ENCODE measurements at places on chromosomes 11 and 22.

GRCh38 chr11:73200256-73200655, 17.8 kb upstream of the P2RY2 start:
- no peak for DNase-seq

- no peak for DNase-seq
Measured at GRCh38 chr11:104291646-104292045, 127.7 kb upstream of the PDGFD start.

- DNase-seq = no peak
Measured at GRCh38 chr22:36166518-36167220, 6.1 kb upstream of the APOL3 start.

GRCh38 chr11:72239313-72239848, 4.6 kb downstream of the PHOX2A start:
- no peak for DNase-seq

DNA sequence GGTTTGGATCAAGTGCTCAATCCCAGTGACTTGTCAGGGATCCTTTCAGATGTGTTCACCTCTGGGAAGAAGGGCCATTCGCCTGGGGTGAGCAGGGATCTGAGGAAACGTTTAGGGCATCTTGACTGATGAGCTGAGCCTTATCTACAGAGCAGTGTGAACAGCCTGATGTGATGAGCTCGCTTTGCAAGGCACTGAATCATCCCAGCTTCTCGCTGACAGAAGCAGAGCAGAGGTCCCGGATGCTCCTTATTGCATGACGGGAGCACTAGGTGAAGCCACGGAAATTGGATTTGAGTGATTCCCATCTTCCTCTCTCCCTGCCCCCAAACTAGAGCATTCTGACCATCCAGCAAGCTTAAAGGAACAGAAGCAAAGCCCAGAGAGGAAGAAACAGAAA, 46.5 kb downstream of the SEZ6L start:
- no peak for DNase-seq

- DNase-seq = no peak
Measured at GRCh38 chr22:21697880-21698279, 32.1 kb downstream of the PPIL2 start.

DNA sequence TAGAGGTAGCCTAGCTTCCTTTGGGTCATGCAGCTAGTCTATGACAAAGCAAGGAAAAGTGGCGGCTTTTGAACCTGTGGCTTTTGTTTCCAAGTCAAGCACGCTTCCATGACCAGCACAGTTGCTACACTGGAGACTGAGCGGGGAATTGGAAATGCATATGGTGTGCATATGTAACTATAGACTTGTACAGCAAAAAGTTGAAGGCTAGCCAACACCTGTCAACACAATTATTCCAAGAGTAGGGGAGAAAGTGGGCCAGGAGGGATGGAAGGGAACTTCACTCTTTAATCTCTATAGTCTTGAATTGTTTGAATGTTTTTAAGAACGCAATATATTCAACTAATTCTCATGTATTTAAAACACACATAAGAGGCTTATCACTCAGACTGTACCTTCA, 218.5 kb upstream of the CADM1 start:
- DNase-seq = no peak

GRCh38 chr11:116590844-116591570, 181.8 kb downstream of the BUD13 start:
- no peak for DNase-seq

DNA sequence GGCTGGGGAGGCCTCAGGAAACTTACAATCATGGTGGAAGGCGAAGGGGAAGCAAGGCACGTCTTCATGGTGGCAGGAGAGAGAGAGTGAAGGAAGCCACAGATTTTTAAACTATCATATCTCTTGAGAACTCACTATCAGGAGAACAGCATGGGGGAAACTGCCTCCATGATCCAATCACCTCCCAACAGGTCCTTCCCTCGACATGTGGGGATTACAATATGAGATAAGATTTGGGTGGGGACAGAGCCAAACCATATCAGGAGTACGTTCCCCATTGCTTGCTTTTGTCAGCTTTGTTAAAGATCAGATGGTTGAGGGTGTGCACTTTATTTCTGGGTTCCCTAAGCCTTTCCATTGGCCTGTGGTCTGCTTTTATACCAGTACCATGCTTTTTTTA, 53.7 kb upstream of the E2F8 start:
- DNase-seq = no peak

- DNase-seq = no peak
Measured at GRCh38 chr11:129271030-129271429, 78.9 kb upstream of the ARHGAP32 start.

GRCh38 chr22:50483977-50484853, 2.4 kb upstream of the MIOX start:
- no peak for DNase-seq

GRCh38 chr11:118143661-118144185, 8.9 kb downstream of the SCN4B start:
- no peak for DNase-seq

- no peak for DNase-seq
Measured at GRCh38 chr11:73152086-73152853, 10.2 kb upstream of the FCHSD2 start.

DNA sequence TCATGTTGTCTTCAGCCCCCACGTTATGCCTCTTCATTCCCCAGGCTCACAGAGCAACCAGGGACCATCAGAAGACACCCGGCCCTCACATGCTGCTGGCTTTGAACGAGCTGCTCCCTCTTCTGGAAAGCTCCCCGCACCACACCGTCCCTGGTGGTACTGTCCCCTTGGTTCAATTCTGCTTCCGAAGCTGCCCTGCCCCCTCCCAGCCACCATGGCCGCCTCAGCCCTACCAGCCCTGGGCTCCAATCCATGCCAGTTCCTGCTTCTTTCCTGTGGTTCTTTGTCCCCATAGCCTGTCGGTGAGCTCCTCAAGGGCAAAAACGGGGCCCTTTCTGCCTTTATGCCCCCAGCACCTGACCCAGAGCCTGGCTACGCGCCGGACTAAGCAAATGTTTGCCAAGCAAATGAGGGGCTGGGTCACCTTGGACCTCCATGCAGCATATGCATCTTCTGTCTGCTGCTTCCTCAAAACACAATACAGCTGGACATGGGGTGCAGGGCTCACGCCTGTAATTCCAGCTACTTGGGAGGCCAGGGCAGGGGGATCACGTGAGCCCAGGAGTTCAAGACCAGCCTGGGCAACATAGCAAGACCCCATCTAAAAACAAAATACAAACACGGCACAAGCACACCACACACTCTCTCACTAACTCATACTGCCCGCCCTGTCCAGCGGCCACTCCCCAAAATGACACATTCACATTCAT, 21.3 kb downstream of the TNKS1BP1 start:
- no peak for DNase-seq
